Thyroid gland (tissue), 4 donors: ENCODE measurements at places on chromosomes 11 and 22. TPM values are rescaled to one million over a fixed set of nuclear protein-coding genes. Genes with fewer than 3 reads are reported as not detected.

DNA sequence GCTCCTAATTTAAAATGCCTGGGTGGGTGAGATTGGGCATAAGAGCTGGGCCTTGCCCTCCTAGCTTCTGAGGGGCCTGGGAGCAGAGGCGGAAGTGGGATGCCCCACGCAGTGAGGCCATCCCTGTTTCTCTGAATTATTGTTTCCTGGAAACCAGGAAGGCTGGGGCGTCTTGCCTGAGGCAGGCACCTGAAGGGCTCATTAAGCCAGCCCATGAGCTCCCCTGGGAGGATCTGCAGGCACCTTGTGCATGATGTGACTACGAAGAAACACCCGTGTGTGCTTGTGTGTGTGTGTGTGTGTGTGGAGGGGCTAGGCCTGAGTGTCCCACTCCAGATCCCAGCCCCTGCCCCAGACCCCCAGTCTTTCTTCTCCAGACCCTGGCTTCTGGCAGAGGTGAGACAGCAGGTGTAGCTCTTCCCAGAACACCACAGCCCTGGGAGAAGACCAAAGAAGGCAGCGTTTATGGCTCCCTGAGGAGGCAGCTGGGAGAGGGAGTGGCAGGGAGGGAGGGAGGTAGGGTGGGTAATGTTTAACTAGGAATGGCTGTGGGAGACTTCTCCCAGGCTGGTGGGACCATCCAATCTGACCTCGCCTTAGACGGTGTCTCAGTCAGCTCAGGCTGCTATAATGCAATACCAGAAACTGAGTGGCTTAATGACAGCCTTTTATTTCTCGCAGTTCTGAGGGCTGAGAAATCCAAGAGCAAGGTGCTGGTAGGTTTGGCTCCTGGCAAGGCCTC is 2.1 kb upstream of the BATF2 start:
- DNase-seq, result no peak
- peaks cover 15% of the 10 kb centered on the region for H3K4me1 ChIP-seq
- no peaks in the 10 kb centered on the region for H3K36me3 ChIP-seq
- H3K27ac ChIP-seq, result no peak overlapping the region
- no peaks in the 10 kb centered on the region for H3K27me3 ChIP-seq

GRCh38 chr22:35409783-35410662 is 10.1 kb downstream of the MCM5 start:
- H3K4me1 ChIP-seq, result no peaks in the 10 kb centered on the region
- peaks cover 31% of the 10 kb centered on the region for H3K36me3 ChIP-seq
- no peak overlapping the region for H3K4me3 ChIP-seq
- H3K27me3 ChIP-seq, result no peaks in the 10 kb centered on the region

GRCh38 chr11:69040581-69041260 is 8.0 kb upstream of the TPCN2 start:
- no peaks in the 10 kb centered on the region for H3K27me3 ChIP-seq
- peaks cover 23% of the 10 kb centered on the region for H3K4me1 ChIP-seq
- no peak overlapping the region for H3K27ac ChIP-seq
- no peaks in the 10 kb centered on the region for H3K36me3 ChIP-seq

DNA sequence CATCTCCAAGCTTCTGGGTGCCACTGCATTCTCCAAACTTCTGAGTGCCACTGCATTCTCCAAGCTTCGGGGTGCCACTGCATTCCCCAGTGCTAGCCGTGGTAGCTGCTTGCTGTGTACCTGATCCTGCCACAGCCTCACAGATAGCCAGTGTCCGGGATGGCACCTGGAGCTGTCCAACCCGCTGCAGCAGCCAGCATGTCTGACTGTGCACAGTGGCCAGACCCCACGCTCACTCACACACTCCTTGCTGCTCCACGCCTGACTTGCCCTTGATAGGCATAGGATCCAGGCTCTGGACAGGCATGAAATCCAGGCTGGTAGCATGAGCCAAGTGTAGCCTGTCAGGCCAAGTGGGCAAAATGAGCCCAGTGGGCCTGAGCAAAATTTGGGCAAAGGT is 465.0 kb downstream of the GUCY1A2 start:
- H3K4me3 ChIP-seq, result no peak overlapping the region
- no peaks in the 10 kb centered on the region for H3K27me3 ChIP-seq
- H3K36me3 ChIP-seq, result no peaks in the 10 kb centered on the region
- no peak for DNase-seq
- H3K4me1 ChIP-seq, result no peaks in the 10 kb centered on the region

TBX10 gene
- total RNA-seq, result not detected

FGF4 gene
- not detected for total RNA-seq

DNA sequence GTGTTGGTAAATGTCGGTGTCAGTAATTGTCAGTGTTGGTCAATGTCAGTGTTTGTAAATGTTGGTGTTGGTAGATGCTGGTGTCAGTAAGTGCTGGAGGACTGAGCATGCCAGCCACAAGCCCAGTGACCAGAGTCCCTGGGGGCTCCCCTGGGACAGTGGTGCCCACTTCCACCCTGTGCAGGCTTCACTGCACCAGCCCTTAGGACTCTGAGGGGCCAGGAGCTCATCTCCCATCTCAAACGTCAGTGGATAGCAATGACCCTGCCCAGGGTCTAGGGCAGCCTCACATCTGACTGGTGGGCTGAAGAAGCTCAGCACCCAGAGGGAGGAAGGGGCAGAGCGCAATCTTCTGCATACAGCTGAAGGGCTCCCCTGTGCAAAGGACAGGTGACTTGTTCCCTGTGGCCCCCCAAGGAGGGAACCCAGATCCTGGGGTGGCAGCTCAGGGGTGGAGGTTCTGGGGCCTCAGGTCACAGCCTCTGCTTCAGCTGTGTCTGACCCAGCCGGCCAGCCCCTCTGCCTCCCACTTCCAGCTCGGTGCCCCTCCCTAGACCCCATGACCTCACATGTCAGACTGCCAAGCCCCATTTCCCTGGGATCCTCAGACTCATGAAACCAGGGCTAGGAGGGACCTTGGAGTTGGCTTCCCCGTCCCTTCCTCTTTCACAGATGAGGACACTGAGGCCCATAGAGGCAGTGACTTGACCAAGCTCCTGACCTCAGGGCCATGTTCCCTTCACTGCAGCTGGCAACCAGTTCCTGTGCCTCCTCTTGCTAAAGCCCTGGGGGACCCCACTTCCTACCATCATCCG is 138.4 kb downstream of the CRYBB2 start:
- H3K36me3 ChIP-seq, result peaks cover 41% of the 10 kb centered on the region
- peaks cover 10% of the 10 kb centered on the region for H3K4me1 ChIP-seq
- H3K27ac ChIP-seq, result no peak overlapping the region
- no peak overlapping the region for H3K4me3 ChIP-seq
- no peak for DNase-seq
- H3K27me3 ChIP-seq, result no peaks in the 10 kb centered on the region

OR4A16 gene
- total RNA-seq, result not detected

INS gene
- not detected for total RNA-seq

CCDC89 gene
- total RNA-seq, result not detected

DNA sequence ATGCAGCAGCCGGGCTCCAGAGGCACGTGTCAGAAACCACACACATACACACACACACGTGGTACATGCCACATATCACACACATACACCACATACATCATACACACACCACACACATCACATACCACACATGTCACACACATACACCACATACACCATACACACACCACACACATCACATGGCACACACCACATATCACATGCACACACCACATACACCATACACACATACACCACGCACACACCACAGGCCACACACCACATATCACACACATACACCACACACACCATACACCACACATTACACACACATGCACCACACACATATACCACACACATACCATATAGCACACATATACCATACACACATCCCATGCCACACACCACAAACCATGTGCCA is 97.5 kb upstream of the PRR5 start:
- no peaks in the 10 kb centered on the region for H3K36me3 ChIP-seq
- H3K4me3 ChIP-seq, result no peak overlapping the region
- H3K27me3 ChIP-seq, result no peaks in the 10 kb centered on the region
- no peak overlapping the region for H3K27ac ChIP-seq
- DNase-seq, result no peak

GRCh38 chr11:108122166-108122628 is 830 bp downstream of the ACAT1 start:
- H3K4me1 ChIP-seq, result peaks cover 21% of the 10 kb centered on the region
- peak overlapping the region; percentile 85 for H3K27ac ChIP-seq
- no peaks in the 10 kb centered on the region for H3K36me3 ChIP-seq
- no peaks in the 10 kb centered on the region for H3K27me3 ChIP-seq
- peak; percentile 25 for DNase-seq

DNA sequence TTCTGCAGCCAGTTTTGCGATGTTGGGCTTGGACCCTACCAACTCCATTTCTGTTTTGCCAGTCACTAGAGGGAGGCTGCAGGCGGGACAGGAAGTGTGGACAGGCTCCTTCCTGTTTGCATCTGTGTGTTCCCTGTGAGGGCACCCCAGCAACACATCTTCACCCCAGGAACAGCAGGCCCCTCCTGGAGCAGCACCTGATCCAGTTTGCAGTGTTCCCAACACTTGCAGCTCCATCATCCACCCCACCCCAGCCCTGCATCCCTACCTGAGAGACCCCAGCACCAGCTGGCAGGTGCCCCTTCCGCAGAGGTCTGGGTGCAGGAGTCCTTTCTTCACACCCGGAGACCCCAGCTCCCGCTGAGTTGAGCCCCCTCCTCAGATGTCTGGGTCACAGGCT is 7.4 kb upstream of the VSIG10L2 start:
- H3K4me3 ChIP-seq, result no peak overlapping the region
- H3K36me3 ChIP-seq, result no peaks in the 10 kb centered on the region
- H3K27ac ChIP-seq, result no peak overlapping the region
- no peaks in the 10 kb centered on the region for H3K27me3 ChIP-seq

- no peaks in the 10 kb centered on the region for H3K36me3 ChIP-seq
- H3K4me1 ChIP-seq, result peaks cover 56% of the 10 kb centered on the region
- no peaks in the 10 kb centered on the region for H3K27me3 ChIP-seq
- peak; percentile 15 for DNase-seq
Observed at GRCh38 chr11:111978028-111978771, 41.1 kb downstream of the DIXDC1 start.

GRCh38 chr11:2778630-2779498 is 79.1 kb upstream of the KCNQ1OT1 start:
- peaks cover 34% of the 10 kb centered on the region for H3K4me1 ChIP-seq
- peak; percentile 91 for DNase-seq
- no peaks in the 10 kb centered on the region for H3K36me3 ChIP-seq

MORC2 gene
- total RNA-seq, result 14.9 TPM

IGF2 gene
- 9.9 TPM for total RNA-seq

- H3K36me3 ChIP-seq, result no peaks in the 10 kb centered on the region
- no peaks in the 10 kb centered on the region for H3K27me3 ChIP-seq
- H3K4me1 ChIP-seq, result peaks cover 7% of the 10 kb centered on the region
- H3K27ac ChIP-seq, result no peak overlapping the region
Observed at GRCh38 chr11:31529701-31530100, 20.1 kb downstream of the ELP4 start.

DNA sequence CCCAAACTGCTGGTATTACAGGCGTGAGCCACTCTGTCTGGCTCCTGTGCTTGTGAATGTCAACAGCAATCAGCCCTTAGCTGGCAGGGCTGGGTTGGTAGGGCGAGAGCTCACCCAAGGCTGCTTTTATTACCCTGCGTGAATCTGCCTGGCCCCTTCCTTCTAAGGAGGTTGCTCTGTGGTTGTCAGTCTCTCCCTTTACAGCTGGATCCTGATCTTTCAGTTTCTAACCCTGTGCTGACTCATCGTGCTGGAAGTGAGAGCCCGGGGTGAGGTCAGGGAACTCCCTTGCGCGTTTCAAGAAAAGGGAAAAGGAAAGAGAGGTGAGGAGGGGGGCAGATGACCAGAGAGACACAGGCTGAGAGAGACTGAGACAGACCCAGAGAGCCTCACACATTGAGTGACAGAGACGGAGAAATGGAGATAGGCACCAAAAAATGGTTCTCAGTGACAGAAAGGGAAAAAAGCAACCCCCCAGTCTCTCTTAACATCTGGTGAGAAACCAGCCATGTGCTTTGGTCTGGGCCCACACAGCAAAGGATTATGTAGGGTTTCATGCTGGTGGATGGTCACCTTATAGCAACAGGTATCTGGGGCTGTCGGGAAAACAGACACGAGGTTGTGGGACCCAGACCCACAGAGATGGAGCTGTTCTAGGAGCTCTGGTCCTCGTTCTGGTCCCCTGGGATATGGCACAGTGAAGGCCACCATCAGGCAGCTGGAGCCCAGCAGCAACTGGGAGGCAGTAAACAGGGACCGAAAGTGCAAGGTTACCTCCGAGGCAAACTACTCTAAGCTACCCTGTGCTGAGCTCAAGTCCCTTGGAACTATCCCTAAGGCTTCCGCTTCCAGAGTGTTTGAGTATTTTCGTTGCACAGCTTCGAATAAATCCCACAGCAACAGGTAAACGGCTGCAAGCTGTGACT is 2.5 kb downstream of the TCN2 start:
- peaks cover 7% of the 10 kb centered on the region for H3K36me3 ChIP-seq
- peaks cover 19% of the 10 kb centered on the region for H3K4me1 ChIP-seq
- DNase-seq, result no peak
- no peaks in the 10 kb centered on the region for H3K27me3 ChIP-seq

DNA sequence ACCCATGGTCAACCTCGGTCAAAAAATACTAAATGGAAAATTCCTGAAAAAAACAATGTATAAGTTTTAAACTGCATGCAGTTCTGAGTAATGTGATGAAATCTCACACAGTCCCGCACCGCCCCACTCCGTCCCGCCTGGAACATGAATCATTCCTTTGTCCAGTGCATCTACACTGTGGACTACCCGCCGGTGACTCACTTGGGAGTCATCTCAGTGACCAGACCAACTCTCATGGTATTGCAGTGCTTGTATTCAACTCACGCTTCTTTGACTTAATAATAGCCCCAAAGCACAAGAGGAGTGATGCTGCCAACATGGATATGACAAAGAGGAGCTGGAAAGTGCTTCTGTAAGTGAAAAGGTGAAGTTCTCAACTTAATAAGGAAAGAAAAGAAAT is 48.8 kb downstream of the ARHGAP32 start:
- no peaks in the 10 kb centered on the region for H3K4me1 ChIP-seq
- no peak overlapping the region for H3K4me3 ChIP-seq
- H3K27me3 ChIP-seq, result no peaks in the 10 kb centered on the region

- no peaks in the 10 kb centered on the region for H3K27me3 ChIP-seq
- DNase-seq, result no peak
- H3K4me1 ChIP-seq, result peaks cover 9% of the 10 kb centered on the region
- no peak overlapping the region for H3K27ac ChIP-seq
- H3K36me3 ChIP-seq, result peaks cover 3% of the 10 kb centered on the region
Observed at GRCh38 chr11:69657456-69657910, 16.5 kb downstream of the CCND1 start.

GRCh38 chr11:4087551-4087950 is 7.0 kb upstream of the RRM1 start:
- no peaks in the 10 kb centered on the region for H3K27me3 ChIP-seq
- H3K4me1 ChIP-seq, result no peaks in the 10 kb centered on the region
- peaks cover 24% of the 10 kb centered on the region for H3K36me3 ChIP-seq
- no peak overlapping the region for H3K27ac ChIP-seq
- DNase-seq, result no peak
